ENCODE measurements at places on chromosomes 4 and X.
A peak's percentile ranks its signal among the peaks of the same experiment; 100 is the strongest.

GRCh38 chr4:4358093-4358854 is 28.6 kb upstream of the NSG1 start:
- no peaks in the 10 kb centered on the region for H3K27me3 ChIP-seq
- H3K27ac ChIP-seq, result no peak overlapping the region
- H3K36me3 ChIP-seq, result no peaks in the 10 kb centered on the region

- no peak for DNase-seq
- no peaks in the 10 kb centered on the region for H3K4me1 ChIP-seq
- H3K4me3 ChIP-seq, result no peak overlapping the region
Observed at GRCh38 chrX:110430293-110431076, 71.8 kb downstream of the RTL9 start.

DNA sequence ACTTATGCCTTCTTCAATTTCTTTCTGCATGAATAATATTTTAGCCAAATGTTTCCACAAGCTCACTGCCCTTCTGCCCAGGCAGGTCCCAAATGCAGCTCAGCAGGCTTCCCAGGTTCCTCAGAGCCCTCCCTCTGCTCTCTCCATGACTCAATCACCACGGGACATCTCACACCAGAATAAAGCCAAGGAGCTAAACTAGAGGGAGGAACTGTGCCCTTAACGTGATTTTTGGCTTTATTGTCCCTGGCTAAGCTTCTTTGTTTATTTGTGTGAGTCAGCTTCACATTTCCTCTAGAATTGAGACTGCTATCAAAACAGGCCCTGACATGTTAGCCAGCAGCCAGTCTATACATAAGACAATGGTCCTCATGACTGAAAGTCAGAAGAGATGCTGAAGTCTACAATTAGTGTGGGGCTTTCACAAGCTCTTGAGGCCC is 186.4 kb upstream of the GALNT7 start:
- H3K4me1 ChIP-seq, result no peaks in the 10 kb centered on the region
- peak; percentile 21 for DNase-seq
- H3K4me3 ChIP-seq, result no peak overlapping the region
- H3K36me3 ChIP-seq, result no peaks in the 10 kb centered on the region
- H3K27me3 ChIP-seq, result no peaks in the 10 kb centered on the region

GRCh38 chrX:49041744-49042580 is 1.2 kb downstream of the TFE3 start:
- peak; percentile 26 for DNase-seq
- H3K27ac ChIP-seq, result peak overlapping the region; percentile 99
- H3K36me3 ChIP-seq, result no peaks in the 10 kb centered on the region
- H3K4me3 ChIP-seq, result peak overlapping the region; percentile 79
- no peaks in the 10 kb centered on the region for H3K27me3 ChIP-seq

DNA sequence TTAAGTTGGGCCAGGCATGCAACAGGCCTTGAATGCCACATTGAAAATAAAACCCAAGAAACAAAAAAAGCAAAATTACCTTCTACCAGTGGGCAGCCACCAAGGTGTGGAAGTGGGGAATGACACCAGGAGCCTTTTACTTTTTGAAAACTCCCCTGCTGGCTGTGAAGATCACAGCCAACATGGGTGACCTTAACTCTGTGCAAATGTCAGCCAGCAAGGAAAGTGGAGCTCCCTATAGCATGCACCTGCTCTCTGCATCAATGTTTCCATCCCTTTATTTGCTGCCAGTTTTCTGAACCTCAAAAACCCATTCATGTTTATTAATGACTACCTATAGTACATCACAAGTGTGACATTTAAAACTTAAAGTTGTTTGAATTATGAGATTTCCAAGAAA is 63.7 kb downstream of the HS3ST1 start:
- no peak for DNase-seq
- no peaks in the 10 kb centered on the region for H3K4me1 ChIP-seq
- no peak overlapping the region for H3K4me3 ChIP-seq
- H3K36me3 ChIP-seq, result no peaks in the 10 kb centered on the region
- no peaks in the 10 kb centered on the region for H3K27me3 ChIP-seq

DNA sequence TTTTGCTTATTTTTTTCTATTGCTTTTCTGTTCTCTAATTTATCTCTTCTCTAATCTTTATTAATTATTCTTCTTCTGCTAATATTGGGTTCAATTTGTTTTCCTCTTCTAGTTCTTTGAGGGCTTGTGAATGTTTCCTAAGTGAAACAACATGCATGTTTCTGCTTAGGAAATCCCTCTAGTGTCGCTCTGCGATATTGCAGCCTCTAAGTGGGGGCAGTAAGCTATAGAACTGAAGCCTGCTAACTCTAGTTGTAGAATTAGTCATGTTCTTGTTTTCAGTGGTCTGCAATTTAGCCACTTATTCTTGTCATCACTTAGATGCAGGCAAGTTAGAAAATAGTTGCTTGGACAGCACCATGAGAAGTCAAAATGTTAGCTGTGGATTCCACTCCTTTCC is 222.6 kb downstream of the SPIN4 start:
- no peak overlapping the region for H3K4me3 ChIP-seq
- H3K36me3 ChIP-seq, result no peaks in the 10 kb centered on the region
- no peaks in the 10 kb centered on the region for H3K27me3 ChIP-seq
- no peak overlapping the region for H3K27ac ChIP-seq
- DNase-seq, result no peak
- H3K4me1 ChIP-seq, result no peaks in the 10 kb centered on the region

GRCh38 chrX:5236096-5236495 is 992.6 kb downstream of the NLGN4X start:
- no peak for DNase-seq
- no peak overlapping the region for H3K4me3 ChIP-seq
- no peaks in the 10 kb centered on the region for H3K27me3 ChIP-seq
- no peak overlapping the region for H3K27ac ChIP-seq
- no peaks in the 10 kb centered on the region for H3K4me1 ChIP-seq

DNA sequence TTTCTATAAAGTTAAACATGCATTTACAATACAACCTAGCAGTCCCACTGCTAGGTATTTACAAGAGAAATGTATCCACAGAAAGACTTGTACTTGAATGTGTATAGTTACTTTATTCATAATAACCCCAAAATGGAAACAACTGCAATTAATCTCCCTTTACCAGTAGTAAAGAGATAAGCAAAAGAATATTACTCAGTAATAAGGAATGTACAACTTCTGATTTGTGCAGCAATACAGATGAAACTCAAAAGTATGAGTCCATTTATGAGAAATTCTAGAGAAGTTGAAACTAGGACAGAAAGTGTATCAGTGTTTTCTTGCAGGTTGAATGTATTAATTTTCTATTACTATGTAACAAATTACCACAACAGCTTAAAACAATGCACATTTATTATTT is 15.2 kb downstream of the USP53 start:
- H3K36me3 ChIP-seq, result peaks cover 88% of the 10 kb centered on the region
- no peak overlapping the region for H3K27ac ChIP-seq
- H3K4me3 ChIP-seq, result no peak overlapping the region

DNA sequence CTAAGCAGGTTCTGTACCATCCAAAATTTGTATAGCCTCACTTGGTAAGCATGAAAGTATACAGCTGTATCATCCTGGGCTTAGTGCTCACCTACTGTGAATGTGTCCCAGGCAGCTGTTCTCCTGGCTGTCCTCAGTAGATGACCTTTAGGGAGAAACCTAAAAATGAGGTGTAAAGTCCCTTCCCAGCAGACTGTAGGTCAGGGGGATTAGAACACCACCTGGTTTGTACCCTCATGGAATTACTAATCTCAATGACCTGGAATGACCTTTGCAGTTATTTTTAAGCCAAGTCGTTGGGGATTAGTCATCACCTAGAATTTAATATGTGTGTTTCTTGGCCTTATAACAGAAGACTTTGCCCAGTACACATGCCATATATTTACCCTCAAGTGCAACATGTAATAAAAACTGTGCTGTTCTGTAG is 39.1 kb upstream of the MBTPS2 start:
- H3K4me1 ChIP-seq, result no peaks in the 10 kb centered on the region
- DNase-seq, result no peak
- H3K36me3 ChIP-seq, result no peaks in the 10 kb centered on the region
- H3K27me3 ChIP-seq, result peaks cover 10% of the 10 kb centered on the region
- H3K27ac ChIP-seq, result no peak overlapping the region

GRCh38 chr4:108170631-108171338 is 2.1 kb upstream of the LEF1 start:
- H3K4me1 ChIP-seq, result peaks cover 17% of the 10 kb centered on the region
- peaks cover 48% of the 10 kb centered on the region for H3K27me3 ChIP-seq
- no peak for DNase-seq
- H3K27ac ChIP-seq, result no peak overlapping the region

GRCh38 chr4:54659749-54660535 is 2.2 kb downstream of the KIT start:
- H3K27me3 ChIP-seq, result peaks cover 43% of the 10 kb centered on the region
- DNase-seq, result no peak
- H3K4me3 ChIP-seq, result no peak overlapping the region
- no peak overlapping the region for H3K27ac ChIP-seq

DNA sequence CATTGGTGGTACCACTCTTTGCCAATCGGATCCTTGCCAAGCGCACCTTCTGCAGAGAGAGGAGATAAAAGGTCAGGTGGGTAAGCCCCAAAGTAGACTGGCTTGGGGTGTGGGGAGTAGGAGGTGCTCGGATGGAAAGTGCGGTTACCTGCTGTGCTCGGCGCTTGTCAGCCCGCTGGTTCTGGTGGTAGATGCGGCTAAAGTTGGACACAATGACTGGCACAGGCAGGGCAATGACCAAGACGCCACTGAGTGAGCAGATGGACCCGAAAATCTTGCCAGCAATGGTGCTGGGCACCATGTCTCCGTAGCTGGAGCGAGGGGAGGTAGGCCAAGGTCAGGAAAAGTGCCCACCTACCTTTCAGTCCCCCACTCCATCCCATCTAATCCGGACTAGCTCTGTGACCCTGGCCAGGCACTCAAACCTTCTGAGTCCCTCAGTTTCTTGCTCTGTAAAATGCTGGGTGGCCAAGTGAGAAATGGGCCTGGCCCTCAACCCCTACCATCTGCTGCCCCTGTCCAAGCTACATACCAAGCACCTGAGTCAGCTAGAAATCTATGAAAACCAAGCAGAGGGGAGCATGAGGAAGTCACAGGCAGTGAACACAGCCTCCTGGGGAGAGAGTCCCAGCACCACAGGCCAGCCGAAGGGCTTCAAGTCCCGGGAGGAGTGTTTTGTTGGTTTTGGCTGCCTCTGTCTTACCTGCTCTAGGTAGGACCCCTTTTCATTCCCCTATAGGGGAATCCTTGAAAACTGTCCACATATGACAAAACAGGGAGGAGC is 4.7 kb downstream of the KCND1 start:
- H3K4me3 ChIP-seq, result no peak overlapping the region
- no peaks in the 10 kb centered on the region for H3K36me3 ChIP-seq
- H3K27ac ChIP-seq, result no peak overlapping the region
- no peaks in the 10 kb centered on the region for H3K27me3 ChIP-seq

- no peak for DNase-seq
- no peaks in the 10 kb centered on the region for H3K27me3 ChIP-seq
- peak overlapping the region; percentile 81 for H3K4me3 ChIP-seq
- no peaks in the 10 kb centered on the region for H3K36me3 ChIP-seq
- H3K27ac ChIP-seq, result peak overlapping the region; percentile 97
Observed at GRCh38 chr4:16225167-16225862, 956 bp downstream of the TAPT1 start.

DNA sequence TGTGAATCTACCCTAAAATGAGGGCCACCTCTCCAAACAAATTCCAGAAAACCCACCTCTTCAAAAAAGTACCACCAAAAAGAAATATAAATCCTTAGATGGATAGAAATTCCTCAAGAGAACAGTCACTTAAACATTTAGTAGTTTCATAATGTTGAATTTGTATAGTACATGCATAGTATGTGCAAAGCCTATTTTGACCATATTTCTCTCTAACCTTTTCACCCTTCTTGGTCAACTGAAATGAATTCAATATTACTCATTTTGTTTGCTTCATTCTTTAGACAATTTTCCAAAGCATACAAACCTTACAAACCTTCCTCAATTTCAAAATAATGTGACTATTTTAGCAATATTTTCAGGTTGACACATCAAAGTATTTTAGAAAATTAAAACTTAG is 4.1 kb downstream of the RHOXF1 start:
- DNase-seq, result no peak
- no peaks in the 10 kb centered on the region for H3K4me1 ChIP-seq
- no peaks in the 10 kb centered on the region for H3K36me3 ChIP-seq

GRCh38 chrX:129654652-129655546 is at the start of gene APLN:
TSS of gene APLN (minus strand) at chrX:129654956. CDS start at chrX:129654630, 326 bp downstream.
- H3K36me3 ChIP-seq, result no peaks in the 10 kb centered on the region
- H3K4me1 ChIP-seq, result peaks cover 16% of the 10 kb centered on the region
- DNase-seq, result no peak
- no peak within 1 kb of the TSS for H3K27ac ChIP-seq
- peak within 1 kb of the TSS; percentile 35 for H3K4me3 ChIP-seq
- peaks cover 11% of the 10 kb centered on the region for H3K27me3 ChIP-seq

- H3K4me1 ChIP-seq, result peaks cover 34% of the 10 kb centered on the region
- H3K27ac ChIP-seq, result peak overlapping the region; percentile 65
- no peak overlapping the region for H3K4me3 ChIP-seq
Observed at GRCh38 chr4:102560571-102561341, 59.6 kb downstream of the NFKB1 start.

- no peak overlapping the region for H3K27ac ChIP-seq
- H3K4me1 ChIP-seq, result no peaks in the 10 kb centered on the region
- no peaks in the 10 kb centered on the region for H3K36me3 ChIP-seq
- no peak for DNase-seq
- H3K27me3 ChIP-seq, result peaks cover 16% of the 10 kb centered on the region
Observed at GRCh38 chr4:188282471-188283232, 143.4 kb downstream of the TRIML1 start.

DNA sequence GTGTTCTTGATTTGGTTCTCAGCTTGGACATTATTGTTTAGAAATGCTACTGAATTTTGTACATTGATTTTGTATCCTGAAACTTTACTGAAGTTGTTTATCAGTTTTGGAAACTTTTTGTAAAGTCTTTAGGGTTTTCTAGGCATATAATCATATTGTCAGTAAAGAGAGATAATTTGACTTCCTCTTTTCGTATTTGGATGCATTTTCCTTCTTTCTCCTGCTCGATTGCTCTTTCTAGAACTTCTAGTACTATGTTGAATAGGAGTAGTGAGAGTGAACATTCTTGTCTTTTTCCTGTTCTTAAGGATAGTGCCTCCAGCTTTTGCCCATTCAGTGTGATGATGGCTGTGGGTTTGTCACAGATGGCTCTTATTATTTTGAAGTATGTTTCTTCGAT is 24.1 kb downstream of the TMPRSS11A start:
- no peaks in the 10 kb centered on the region for H3K36me3 ChIP-seq
- no peak overlapping the region for H3K4me3 ChIP-seq
- no peak overlapping the region for H3K27ac ChIP-seq
- H3K27me3 ChIP-seq, result no peaks in the 10 kb centered on the region

- no peaks in the 10 kb centered on the region for H3K27me3 ChIP-seq
- no peaks in the 10 kb centered on the region for H3K4me1 ChIP-seq
- H3K36me3 ChIP-seq, result no peaks in the 10 kb centered on the region
- H3K27ac ChIP-seq, result no peak overlapping the region
- no peak overlapping the region for H3K4me3 ChIP-seq
- no peak for DNase-seq
Observed at GRCh38 chr4:36587909-36588472, 306.6 kb downstream of the DTHD1 start.

DNA sequence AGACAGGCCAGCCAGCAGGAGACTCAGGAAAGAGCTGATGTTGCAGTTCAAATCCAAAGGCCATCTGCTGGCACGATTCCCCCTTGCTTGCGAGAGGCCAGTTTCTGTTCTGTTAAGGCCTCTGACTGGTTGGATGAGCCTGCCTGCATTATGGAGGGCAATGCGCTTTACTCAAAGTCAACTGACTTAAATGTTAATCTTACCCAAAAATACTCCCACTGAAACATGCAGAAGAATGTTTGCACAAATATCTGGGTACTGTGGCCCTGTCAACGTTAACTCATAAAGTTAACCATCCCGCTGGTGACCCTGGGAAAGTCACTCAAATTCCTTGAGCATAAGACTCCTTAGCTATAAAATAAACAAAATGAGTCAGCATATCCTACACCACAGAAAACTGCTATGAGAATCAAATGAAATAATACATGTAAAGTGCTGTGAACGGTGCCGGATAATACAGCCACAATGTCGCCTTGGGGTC is 326.4 kb downstream of the EVC2 start:
- no peaks in the 10 kb centered on the region for H3K36me3 ChIP-seq
- H3K27ac ChIP-seq, result no peak overlapping the region
- no peak overlapping the region for H3K4me3 ChIP-seq
- DNase-seq, result no peak
